ENCODE measurements at places on chromosomes 12 and 14.

GRCh38 chr12:552466-552865 is 92.7 kb downstream of the B4GALNT3 start:
- no peak for DNase-seq

DNA sequence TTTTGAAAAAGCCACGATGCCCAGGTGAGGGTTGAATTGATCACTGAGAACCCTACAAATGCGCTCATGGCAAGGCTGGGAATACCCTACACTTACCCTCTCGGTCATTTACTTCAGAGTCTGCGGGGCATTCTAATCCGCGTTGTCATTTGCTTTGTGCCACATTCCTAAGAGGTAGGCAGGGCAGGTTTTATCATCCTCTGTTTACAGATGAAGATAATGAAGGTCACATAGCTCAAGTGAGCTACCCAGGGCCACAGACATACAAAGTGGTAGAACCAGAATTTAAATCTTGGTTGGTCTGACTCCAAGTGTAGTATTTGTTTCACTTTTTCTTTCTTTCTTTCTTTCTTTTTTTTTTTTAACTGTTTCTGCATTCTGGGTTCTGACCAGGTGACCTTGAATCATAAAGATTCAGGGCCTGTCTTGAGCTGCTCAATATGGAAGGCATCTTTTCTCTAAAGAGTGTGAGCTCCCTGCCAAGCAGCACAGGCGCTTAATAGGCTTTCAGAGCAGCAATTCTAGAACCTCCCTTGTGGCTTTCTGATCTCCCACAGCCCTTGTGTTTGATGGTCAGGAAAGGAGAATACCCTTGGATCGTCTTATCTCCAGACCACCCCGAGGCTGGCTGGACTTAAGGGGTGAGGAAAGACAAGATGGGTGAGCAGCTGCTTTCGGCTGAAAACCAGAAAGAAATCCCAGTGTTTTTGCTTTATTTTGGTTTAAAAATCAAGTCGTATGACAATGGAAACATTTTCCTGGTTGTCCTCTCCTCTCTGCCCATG is 662 bp upstream of the BATF start:
- peak; percentile 35 for DNase-seq

GRCh38 chr14:103898204-103898603 is 30.1 kb upstream of the TDRD9 start:
- no peak for DNase-seq

- no peak for DNase-seq
These were observed 78.5 kb upstream of the RASSF3 start for GRCh38 chr12:64531665-64532334.

GRCh38 chr14:75497191-75497590 is 25.1 kb upstream of the BATF start:
- peak; percentile 68 for DNase-seq

GRCh38 chr12:49342066-49342913 is 4.4 kb upstream of the DNAJC22 start:
- DNase-seq, result peak; percentile 92

DNA sequence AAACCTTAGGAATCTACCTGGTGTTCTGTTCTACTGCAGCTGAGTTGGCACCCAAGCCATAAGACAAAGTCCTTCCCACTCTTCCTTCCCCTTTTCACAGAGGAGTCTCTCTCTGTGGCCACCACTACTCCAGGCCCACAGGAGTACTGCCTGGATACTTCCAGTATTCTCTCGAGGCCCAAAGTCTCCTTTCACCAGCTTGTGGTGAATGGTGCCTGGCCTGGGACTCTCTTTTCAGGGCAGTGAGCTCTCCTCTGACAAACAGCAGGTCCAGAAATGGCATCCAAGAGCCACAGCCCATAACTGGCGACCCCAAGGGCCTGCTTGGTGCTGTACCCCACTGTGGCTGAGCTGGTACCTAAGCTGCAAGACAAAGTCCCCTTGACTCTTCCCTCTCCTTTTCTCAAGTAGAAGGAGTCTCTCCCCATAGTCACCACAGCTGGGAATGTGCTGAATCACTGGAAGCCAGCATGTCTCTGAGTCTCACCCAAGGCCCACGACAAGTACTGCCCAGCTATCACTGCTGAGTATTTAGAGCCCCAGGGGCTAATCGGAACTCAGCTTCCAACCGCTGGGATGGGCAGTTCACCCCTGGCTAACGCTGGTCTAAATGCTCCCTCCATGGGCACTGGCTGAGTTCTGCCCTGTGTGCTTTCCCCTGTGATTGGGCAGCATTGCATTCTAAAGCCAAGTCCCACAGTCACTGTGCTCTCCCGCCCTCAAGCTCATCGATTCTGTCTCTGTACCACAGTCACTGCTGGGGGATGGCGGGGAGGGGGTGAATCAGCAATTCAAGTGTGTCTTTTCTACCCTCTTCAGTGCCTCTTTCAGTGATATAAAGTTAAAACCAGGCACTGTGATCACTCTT is 6.1 kb downstream of the A2ML1 start:
- DNase-seq, result no peak

DNA sequence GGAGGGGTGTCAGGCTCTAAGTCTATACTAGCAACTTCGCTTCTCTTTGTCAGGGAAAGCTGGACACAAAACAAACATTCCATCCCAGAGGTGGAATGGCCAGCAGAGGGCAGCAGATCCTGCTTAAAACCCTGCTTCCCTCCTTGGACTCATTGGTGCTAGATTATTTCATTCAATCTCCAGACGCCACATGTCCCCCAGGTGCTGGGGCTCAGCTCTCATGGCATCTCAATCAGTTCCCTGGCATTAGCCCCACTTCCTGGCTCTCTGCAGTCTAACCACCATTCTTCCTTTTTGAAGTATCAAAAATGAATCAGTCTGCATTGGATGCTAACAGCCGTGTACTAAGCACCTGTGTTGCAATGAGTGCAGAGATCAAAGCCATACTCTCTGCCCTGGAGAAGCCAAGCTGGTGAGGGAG is 8.1 kb upstream of the PPP1R1A start:
- peak; percentile 58 for DNase-seq

GRCh38 chr12:106179086-106179485 is 40.3 kb upstream of the NUAK1 start:
- DNase-seq, result no peak

- peak; percentile 27 for DNase-seq
These were observed 28.7 kb downstream of the NKX2-8 start for GRCh38 chr14:36553656-36554260.

GRCh38 chr12:96395236-96395635 is 5.0 kb downstream of the CDK17 start:
- no peak for DNase-seq

DNA sequence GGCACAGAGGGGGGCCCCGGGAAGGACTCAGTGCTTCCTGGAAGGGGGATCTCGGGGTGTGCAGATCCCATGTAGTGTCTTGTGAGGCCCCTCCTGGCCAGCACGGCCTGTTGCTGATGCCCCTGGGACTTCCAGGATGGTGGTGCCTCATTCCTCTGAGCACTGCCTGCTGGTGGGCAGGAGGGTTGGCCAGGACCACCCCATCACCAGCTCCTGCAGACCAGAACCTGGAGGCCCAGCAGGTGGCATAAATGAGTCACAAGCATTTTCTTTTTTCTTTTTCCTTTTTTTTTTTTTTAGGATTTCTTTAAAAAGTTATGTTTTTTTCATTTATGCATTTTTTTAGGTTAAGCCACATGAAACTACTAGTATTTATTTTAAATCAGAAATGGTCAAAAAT is 8.0 kb downstream of the MMP17 start:
- DNase-seq, result no peak

DNA sequence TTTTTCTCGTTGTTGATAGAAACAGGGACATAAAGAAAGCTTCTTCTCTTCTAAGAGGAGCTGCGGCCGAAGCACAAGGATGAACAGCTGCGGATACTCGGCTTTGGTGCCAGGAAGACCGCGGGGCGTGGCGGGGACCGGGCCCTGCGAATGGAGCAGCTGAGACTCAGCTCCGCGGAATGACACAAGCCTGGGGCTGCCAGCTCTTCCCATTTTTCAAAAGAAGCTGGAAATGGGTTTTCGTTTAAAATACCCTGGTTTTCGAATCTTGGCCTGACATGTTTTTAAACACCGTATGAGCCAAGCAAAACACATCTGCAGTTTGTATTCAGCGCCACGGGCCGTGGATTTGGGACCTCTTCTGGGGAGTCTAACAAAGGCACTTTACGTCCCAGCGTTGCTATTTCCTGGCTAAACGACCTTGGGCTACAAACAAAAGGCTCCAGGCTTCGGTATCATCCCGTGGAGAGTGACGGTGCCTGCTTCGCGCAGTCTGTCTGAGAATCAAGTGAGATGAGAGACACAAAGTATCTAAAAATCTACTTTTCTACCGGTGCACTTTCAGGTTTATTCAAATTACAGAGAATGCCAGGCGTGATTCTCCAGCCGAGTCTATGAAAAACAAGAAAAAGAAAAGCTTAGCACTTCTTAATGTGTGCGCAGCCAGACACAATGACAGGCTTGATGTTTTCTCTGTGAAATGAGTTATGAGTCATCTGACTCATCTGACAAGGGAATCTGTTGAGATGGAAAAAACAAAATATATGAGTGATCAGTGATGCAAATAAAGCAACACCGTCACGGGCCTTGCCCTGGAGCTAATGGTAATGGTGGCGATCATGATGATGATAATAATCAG is 114.0 kb upstream of the TMEM132D start:
- no peak for DNase-seq

GRCh38 chr12:96241431-96241830 is 47.3 kb downstream of the ELK3 start:
- DNase-seq, result no peak

GRCh38 chr12:121223292-121224285 is 13.7 kb downstream of the P2RX4 start:
- peak; percentile 58 for DNase-seq

DNA sequence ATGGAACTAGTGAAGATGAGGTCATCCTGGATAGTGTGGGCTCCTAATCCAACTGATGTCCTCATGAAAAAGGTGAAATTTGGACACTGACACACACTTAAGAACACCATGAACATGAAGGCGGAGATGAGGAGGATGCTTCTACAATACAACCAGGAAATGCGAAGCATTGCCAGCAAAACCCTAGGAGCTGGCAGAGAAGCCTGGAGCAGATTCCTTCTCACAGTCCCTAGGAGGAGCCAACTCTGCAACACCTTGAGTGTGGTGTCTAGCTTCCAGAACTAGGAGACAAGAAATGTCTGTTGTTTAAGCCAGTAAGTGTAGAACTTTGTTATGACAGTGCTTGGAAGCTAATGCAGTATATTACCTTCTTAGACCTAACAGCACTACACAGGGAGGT is 191.9 kb upstream of the PWP1 start:
- DNase-seq, result no peak

DNA sequence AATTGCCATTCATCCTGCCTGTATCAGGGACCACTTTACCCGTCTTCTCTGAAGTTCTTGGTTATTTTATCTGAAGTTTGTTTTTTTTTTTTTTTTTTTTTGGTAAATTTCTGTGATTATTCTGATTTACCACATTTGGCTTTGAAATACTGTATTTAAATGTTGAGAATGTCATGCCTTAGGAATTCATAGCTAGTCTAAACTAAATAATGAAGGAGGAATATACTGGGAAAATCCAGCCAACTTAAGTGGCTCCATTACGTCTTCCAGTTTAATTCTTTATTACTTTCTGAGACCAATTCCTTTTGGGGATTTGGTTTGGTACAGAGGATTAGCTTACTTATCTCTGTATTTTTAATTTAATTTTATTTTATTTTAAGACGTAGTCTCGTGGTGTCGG is 60.3 kb upstream of the KCNMB4 start:
- DNase-seq, result no peak

DNA sequence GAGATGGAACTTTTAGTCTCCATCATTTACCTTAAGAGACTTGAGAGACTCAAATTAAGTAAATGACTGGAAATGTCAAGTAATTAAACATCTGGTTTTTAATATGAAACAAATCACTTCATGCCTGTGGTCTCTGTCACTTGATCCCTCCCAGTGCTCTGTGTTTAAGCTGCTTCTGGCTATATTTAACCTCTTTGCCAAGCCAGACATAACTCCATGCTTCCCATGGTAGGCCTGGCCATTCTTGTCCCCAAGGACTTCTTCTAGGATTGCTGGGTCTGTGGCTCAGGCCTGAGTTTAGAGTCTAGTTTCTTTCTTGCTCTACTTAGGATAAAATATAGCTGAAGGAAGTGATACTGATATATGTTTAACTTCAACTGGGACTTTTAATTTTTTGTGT is 1013.6 kb downstream of the FLRT2 start:
- DNase-seq, result no peak

GRCh38 chr12:48119834-48120195 is 651 bp downstream of the PFKM start:
- DNase-seq, result no peak

DNA sequence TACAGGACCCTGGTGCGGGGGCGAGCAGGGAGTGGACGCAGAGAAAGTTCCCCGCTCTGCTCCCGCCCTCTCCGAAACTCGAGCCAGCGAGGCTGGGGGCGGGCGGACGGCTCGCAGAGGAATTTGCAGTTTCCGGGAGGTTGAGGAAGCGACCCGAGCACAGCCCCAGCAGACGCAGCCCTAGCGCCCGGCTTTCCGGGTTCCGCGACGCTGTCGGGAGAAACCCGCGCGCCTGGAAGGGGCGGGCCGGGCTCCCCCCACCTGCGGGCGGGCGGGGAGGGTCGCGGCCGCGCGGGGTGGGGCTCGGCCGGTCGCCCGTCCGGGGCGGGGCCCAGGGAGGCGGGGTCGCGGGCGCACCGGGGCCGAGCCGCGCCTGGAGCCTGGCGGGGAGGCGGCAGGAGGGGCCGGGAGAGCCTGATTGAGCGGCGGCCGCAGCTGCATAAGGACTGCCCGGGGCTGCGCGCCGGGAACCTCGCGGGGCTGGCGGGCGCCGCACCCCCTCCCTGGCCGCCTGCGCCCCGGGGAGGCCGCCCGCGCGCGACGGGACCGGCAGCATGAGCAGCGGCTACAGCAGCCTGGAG is at the start of gene RASSF3:
Gene RASSF3, plus strand, starts transcription at position 417 of the 581 bp plus-strand sequence. Its CDS starts 138 bp downstream, at position 555.
- DNase-seq, result peak; percentile 89

DNA sequence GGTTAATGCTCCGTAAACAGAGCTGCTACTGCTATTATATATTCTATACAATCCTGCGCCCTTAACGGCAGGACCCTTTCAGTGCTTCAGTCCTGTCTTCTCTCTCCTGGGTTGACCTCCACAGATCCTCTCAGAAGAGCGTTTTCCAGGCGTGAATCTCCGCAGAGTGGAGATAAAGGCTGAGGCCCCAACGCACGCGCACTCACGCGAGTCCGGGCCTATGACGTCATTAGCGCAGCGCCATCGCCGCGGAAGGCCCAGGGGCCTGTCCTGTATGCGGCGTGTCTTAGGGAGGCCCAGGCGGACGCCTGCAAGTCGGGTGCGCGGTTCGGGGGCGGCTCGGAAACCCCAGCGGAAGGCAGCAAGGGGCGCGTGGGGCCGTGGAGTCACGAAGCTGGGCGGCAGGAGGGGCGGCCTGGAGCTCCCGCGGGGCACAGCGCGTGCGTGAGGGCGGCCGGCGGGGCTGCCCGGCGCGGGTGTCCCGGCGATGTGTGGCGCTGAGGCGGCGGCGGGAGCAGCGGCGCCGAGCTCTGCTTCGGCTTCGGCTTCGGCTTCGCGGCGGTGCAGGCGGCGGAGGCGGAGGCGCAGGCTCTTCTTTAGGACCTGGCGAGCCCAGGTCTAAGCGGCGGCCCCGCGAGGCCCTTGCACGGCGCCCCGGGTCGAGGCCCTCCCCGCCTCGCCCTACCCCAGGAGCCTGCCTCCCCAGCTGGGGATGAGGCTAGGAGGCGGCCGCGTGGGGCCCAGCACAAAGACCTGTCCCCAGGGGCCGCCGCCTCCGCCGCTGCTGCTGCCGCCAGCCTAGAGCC is at the start of gene MAPKAPK5:
Gene MAPKAPK5, plus strand, starts transcription at position 479 of the 806 bp plus-strand sequence. CDS start 506 bp downstream, outside the sequence.
- DNase-seq, result peak; percentile 97

GRCh38 chr12:130199581-130200390 is 37.5 kb downstream of the FZD10 start:
- no peak for DNase-seq

- no peak for DNase-seq
These were observed 195.2 kb upstream of the LRIG3 start for GRCh38 chr12:59115526-59115925.

GRCh38 chr12:46608431-46609272 is 217.1 kb downstream of the SLC38A4 start:
- no peak for DNase-seq

All from activated CD4-positive, alpha-beta T cell treated with anti-CD3 and anti-CD28 coated beads, Interleukin-2, Interleukin-6, amounts not matched to agents 100 ng/mL and 50 ng/mL, durations not matched to agents 16 hours and 8 hours (primary cell).